ENCODE measurements at places on chromosomes 7 and 10.

DNA sequence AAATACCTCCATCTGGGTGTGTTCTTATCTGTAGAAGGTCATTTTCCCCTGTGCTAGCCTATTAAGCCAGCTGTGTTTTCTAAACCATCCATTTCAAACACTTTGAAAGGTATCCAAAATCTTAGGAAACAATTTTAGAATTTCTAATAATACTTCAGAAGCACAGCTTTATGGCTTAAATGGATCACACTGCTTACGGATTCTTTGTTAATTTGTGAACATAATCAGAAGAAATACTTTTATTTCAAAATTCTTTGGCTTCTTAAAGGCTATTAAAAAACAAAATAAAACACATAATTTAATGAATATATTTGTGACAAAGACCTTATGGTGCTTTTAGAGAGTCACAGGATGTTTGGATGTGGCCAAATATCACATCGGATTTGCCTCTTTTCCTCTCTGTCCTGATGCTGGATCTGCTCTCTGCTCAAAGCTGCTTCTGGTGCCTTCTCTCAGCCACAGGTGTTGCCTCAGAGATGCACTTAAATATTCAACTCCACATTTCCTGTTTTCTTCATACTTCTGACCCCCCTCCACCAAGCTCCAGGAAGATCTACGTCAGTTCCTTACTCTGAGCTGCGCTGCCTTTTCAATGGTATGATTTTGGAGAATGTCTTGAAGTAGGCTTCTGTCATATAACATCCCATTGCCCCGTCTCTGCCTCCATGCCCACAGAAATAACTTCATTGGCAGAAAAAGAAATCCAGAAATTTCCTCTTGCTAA is 230.6 kb downstream of the MLLT10 start:
- no peak for DNase-seq

DNA sequence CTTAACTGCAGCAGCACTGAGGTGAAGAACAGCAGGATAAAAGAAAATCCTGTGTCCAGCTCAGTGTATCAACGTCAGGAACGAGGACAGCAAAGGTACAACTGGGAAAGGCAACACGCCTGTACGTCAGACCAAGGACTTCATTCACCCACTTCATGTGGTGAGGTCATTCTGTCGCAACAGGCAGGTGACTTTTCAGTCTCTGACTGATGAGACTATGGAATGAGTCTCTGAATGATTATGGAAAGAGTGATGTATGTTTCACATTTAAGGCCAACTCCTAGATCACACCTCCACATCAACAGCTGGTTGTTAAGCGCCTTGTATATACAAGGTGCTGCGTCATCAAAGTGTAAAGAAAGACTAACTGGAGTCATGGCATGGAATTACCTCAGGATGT is 297.6 kb upstream of the SP8 start:
- DNase-seq = peak; percentile 66

DNA sequence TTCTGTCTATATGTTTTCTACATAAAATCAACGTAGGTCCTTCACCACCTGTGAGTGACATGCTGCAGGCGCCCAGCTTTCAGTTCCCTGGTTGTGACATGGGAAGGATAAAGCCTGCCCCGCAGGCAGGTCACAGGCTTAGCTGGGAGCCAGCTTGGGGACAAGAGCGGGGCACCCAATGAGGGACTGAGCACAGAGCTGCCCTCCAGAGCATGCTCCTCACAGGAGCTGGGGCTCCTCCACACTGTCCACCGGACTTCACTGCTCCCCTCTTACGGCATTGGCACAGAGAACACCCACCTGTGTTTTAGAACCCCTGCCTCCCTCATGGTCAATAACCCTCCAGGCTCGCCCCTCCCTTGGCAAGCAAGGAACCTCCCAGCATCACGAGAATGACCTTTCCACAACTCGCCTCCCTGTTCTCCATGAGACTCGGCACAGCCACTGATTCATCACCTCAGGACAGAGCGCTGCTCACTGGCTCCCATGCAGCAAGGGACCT is 187.1 kb downstream of the TNS3 start:
- DNase-seq = no peak

DNA sequence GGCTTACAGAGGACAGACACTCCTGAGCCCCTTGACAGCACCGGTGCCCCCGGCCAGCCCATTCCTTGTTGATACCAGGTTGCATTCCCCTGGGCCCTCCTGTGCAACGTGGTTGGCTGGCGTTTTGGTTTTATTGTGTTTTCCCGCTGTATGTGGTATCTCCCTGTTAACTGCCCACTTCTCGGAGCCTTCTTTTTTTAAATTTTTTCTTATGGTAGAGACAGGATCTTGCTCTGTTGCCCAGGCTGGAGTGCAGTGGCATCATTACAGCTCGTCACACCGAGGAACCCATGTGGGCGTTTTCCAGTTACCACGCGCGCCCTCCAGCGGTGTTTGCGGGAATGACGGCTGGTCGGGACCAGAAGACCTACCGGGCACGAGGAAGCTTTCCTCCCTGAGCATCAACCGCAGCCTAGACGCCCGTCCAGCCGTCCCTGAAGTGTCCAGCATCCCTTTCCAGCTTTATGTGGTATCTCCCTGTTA is 16.9 kb upstream of the ZFAND2A start:
- peak; percentile 64 for DNase-seq

DNA sequence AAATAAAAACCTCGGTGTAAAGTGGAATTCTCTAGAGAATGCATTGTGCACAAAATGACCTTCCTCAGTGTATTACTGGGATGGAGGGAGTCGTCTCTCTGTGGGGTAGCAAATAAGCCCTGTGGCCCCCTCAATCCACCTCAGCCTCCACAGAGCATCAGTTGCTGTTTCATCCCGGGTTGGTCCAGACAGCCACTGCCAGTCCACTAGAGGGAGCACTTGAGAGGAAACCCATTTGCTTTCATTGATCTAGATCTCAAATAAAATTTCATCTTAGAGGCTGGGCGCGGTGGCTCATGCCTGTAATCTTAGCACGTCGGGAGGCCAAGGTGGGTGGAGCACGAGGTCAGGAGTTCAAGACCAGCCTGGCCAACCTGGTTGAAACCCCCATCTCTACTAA is 1128.7 kb downstream of the CNTNAP2 start:
- peak; percentile 51 for DNase-seq

DNA sequence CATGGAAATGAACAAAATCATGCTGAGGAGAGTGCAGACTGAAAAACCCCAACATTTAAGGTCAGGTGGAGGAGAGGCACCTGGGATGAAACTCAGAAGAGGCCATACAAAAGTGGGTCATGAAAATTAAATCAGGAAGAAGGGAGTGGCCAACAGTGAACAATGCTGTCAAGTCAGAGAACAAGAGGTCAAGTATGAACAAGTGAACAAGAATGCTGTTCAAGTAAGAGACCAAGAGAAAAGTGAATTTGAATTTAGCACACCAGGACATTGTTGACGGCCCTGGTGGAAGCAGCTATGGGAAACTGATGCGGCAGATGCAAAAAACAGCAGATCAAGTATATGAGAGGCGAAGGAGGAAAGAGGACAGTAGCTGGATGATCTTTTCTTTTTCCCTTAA is 7.9 kb downstream of the CEP41 start:
- DNase-seq = peak; percentile 51

DNA sequence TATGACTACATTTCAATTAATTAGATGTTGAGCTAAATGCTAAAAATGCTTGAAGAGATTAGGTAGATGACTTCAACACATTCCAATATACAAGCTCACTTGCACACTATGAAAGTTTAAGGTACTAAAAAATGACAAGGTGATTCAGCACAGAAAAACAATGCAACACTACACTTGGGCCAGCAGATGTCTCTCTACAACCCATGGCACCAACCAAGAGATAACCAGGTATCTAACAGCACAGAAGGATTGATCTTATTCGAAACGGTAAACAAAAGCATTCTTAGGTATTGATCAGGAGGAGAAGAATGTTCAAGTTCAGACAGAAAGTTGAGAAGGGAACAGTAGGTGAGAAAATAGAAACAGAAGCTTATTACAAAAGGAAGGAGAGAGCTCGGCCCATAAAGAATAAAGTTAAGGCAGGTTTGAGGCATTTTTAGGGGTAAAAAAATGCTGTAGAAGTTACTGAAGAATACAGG is 248.2 kb upstream of the KLF14 start:
- DNase-seq = peak; percentile 81

- no peak for DNase-seq
These were observed 179.5 kb upstream of the RNF32 start for GRCh38 chr7:156460858-156461627.
